Activated CD4-positive, alpha-beta T cell treated with anti-CD3 and anti-CD28 coated beads, Interleukin-2, Interleukin-6, amounts not matched to agents 100 ng/mL and 50 ng/mL, durations not matched to agents 16 hours and 8 hours (primary cell): ENCODE measurements at places on chromosomes 11 and 22.
A peak's percentile ranks its signal among the peaks of the same experiment; 100 is the strongest.

DNA sequence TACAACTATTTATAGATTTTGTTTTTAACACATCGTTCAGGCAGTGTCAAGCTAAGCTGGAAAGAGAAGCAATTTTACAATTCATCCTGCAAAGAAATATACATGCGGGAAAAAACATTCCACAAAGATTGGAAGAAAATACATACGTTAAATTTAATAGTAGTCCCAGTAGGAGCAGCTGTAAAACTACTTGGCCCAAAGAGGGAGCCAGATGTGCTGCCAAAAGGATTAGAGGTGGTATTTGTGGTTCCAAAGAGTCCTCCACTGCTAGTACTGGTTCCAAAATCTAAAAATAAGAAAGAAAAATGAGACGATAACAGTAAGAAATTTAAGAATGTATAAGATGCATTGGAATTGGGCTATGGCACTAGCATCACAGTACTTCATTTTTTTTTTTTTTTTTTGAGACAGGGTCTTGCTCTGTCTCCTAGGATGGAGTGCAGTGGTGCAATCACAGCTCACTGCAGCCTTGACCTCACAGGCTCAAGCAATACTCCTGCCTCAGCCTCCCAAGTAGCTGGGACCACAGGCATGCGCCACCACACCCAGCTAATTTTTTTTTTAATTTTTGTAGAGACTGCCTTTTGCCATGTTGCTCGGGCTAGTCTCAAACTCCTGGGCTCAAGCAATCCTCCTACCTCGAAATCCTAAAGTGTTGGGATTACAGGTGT, 21.5 kb downstream of the NUP98 start:
- no peak for DNase-seq

GRCh38 chr11:36292311-36292722, 3.1 kb upstream of the COMMD9 start:
- DNase-seq: peak; percentile 84

DNA sequence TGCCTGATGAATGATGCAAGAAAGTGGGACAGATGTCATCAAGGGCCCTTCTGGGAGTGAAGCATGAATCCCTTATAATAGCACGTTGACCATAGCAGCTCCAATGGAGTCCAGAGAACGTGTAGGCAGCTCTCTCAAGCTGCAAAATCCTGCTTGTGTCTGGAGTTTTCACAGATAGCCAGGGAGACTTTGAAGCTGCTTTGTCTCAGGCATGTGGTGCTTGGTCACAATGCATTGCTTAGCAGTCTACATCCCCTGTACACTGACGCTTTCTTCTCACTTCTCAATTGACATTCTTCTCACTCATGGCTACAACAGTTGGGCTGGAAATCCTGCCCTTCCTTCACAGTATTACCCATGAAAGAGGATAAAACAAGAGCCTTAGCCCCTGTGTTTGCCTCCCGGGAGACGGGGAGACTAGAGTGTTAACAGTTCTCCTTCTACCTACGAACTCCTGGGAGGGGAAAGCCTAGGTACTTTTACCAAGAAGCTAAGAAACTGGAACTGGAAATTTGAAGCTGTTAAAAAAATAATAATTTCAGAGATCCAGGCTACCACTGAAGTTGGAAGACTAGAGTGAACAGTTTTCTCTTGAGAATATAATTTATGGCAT, 20.7 kb upstream of the MMP7 start:
- no peak for DNase-seq

GRCh38 chr11:120400564-120401364, 64.6 kb downstream of the ARHGEF12 start:
- no peak for DNase-seq
